ENCODE measurements at places on chromosomes 7 and 10.

- no peak for DNase-seq
Observed at GRCh38 chr7:53542157-53542556, 506.7 kb downstream of the POM121L12 start.

DNA sequence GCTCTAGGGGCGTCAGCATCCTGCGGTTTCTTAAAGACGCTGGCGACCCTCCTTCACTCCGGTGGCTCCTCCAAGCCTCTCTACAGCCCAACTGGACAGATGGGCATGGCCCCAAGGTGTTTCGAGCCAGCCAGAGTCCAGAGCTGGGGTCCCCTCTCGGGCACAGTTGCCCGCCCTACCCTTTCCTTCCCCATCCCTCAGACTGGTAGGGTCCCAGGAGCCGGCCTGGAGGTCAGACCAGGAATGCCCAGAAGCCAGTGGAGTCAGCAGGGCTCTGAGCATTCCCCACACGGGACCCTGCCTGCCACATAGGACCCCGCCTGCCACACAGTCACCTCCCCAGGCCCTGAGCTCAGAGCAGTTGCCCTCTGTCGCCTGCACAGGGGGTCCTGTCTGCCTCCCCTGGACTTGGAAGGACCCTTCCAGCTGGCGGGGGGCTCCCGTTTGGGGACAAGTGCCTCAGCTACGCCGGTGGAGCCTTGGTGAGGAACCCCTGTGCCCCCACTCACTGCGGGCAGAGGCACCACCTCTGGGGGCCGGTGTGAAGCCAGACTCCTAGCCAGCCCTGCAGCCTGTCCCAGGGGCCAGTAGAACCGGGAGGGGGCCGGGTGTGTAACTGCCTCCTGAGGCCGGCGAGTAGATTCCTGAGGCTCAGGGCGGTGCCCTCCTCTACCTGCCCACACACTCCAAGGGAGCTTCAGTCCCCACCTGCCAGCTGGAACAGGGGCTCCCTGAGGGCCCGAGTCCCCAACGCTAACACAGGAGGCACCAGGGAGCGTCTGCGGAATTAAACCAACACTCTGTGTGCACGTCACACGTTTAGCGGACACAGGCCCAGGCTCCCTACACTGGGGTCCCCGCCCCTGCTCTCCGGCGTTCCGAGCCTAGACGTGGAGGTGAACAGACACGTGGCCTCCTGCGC lies 19.4 kb upstream of the PDGFA start:
- no peak for DNase-seq

DNA sequence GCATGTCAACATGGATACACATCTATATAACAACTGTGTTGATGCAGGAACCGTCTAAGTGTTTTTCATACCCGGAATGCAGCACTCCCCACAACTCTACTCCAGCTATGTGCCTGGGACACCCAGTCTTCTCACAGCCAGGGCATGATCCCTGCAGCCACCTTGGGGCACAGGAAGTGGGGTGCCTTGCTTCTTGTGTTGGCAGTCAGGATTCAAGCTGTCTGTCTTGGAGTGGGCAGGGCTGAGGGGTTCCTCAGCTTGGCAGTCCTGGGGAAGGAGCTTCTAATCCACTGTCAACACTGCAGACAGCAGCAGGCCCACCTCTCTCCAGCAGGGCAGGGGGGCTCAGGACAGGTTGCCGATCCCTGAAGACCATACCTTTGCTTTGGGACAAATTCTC lies 41.3 kb downstream of the DRGX start:
- no peak for DNase-seq

DNA sequence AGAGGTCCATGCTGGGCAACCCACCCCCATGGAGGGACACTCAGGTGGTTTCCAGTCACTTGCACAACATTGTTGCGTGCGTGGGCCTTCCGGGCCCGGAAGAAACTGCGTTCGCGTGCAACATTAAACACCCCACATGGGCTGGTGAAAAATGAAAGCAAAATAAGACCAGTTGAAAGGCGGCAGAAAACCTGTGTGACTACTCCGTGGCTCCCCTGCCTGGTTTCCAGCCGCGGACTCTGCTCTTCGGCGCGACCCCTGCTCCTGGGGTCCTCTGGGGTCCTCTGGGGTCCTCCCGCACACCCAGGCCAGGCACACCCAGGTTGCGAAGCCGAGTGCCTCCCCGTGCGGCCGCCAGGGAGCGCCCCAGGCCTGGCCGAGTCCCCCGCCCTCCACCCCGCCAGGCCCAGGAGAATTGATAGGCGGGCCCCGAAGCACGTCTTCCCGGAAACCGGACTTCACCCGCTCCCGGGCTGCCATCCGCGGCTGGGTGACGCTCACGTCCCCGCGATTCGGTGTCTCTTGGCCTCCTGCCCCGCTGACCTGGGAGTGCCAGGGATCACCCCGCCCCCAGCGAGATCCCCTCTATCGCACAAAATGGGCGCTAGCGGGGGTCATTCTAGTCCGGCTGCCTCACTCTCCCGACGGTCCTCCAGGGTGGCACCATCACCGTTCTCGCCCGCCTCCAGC lies 1.9 kb upstream of the SH2D4B start:
- DNase-seq = no peak

DNA sequence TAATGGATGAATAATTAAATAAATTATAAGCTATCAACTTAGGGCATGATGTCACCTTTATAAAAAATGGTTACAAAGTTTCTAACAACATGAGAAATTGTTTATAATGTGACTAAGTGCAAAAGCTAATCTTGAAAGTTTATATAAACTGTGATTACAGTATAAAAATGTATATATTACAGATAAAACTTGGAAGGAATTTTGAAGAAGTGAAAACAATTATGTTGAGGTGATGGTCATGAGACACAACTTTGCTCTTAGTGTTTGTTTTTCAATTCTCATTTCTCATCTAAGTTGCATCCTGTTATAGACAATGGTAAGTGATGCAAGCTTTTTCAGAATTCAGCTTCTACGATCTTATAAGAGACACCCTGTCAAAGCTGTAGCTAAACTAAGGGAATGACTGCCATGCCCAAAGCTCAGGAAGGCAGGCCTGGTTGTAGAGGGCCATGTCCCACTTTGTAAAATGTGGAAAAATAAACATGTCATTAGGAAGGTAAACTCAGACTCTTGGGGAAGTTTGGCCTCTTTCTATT lies 23.9 kb downstream of the MACC1 start:
- DNase-seq = peak; percentile 19

GRCh38 chr7:151637781-151638261 lies 118.1 kb upstream of the RHEB start:
- peak; percentile 39 for DNase-seq
